ENCODE measurements at places on chromosomes 16 and 17.

DNA sequence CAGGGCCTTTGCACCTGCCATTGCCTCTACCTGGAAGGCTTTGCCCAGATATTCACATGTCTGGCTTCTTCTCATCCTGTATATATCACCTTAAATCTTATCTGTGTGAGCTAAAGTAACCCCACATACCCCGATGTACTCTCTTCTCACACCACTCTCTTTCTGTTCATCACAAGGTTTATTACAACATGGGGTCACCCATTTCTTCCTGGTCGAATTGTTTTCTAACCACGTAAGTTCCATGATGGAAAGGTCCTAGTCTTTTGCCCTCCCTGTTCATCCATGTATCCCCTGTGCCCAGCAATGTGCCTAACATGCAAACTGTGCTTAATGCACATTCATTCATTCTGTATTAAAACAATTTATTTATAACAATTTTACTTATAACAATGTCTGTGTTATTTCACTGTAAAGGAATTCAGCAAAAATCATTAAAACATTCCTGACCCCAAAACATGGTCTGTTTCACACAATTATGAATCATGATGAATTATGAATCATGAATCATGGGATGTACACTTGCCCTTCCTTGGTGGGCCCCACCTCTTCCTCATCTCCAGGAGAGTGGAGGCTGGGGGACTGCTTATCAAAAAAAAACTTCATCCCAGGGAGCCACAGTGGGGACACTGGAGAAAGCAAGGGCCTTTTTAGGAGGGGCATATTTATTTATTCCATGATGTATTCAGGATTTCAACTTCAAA, 336.4 kb downstream of the GRIN2A start:
- no peak for DNase-seq

DNA sequence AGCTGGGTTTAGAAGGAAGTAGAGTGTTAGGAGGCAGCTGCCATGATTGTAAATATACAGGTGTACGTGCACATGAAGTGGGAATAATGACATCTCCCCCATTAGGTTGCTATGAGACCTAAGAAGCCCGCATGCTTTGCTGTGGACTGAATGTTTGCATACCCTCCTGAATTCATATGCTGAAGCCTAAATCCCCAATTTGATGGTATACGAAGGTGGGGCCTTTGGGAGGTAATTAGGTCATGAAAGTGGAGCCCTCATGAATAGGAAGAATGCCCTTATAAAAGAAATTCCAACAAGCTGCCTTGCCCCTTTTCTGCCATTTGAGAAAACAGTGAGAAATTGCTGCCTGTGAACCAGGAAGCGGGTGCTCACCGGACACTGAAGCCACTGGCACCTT, 44.0 kb downstream of the CCDC182 start:
- no peak for DNase-seq

DNA sequence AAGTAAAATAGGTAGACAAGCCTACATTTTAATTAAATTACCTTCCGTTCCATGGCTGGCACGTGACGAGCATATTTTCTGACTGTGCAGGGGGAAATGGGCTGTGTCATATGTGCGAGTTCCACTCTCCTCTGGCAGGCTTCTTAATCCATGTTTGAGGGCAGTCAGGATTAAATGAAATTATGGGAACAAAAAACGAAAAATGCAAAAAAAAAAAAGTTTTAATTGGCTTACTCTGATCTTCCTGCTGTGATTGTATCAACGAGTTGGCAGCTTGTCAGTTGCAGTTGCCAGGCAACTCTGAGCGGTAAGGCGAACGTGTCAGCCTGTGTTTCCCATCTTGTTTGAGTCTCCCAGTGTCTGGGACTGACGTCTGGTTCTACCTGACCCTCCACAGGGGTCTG, 302.9 kb upstream of the XYLT1 start:
- no peak for DNase-seq

DNA sequence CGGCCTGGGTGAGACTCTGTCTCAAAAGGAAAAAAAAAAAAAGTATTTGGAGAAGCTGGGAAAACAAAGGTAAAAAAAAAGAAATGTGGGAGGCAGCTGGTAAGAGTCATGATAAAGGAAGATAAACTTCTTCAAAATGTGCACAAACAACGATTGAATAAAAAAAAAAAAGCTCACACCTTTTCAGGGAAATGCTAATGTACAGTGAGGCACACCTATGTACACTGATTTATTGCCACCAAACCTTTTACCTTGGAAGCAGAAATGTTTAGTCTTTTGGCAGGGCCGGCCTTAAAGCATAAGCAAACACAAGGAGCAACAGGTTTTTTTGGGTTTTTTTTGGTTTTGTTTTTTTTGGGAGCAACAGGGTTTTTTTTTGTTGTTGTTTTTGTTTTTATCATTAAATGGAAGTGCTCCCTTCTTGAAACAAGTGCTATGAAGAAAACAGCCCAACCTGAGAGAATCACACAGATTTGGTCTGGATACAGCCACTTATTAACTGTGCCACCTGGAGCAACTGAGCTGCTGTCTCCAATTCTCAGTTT, 29.8 kb upstream of the KCNJ2 start:
- DNase-seq: no peak

GRCh38 chr17:70343114-70343513, 173.8 kb downstream of the KCNJ2 start:
- no peak for DNase-seq

- no peak for DNase-seq
These were observed 204.9 kb downstream of the C16orf78 start for GRCh38 chr16:49578435-49579024.

- no peak for DNase-seq
These were observed 383.8 kb downstream of the ZFHX3 start for GRCh38 chr16:72664056-72664508.

DNA sequence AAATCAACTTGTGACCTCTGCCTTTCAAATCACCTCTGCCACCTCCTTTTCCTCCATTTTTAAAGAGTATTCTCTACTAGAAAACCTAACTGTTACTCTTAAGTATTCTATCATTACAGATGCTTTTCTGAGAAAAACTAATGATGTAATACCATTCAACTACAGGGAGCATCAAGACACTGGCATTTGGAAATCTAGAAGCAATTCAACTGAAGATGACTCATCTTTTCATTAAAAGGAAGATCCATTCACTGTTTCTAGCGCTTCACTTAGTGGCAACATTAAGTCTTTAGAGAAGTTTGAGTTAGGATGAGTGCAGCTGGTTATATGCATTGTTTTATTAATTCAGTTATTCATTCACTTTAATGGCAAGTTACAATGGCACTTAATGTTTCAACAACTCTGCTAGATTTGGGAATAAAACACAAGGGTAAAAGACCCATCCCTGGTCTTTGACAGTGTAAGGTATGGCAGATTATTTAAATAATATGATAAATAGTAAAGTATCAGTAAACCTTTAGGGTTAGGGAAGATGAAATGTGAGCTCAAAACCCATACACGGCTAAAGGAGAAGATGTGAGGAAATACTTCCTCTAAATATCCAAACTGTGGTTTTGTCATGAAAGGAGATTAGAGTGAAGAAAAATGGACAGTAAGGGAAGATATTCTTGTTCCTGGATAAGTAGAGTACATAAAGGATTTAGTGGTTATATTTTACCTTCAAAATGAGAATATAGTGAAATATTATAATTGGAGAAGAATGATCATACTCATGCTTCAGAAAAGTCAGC, 61.7 kb downstream of the KCNJ2 start:
- DNase-seq: no peak

DNA sequence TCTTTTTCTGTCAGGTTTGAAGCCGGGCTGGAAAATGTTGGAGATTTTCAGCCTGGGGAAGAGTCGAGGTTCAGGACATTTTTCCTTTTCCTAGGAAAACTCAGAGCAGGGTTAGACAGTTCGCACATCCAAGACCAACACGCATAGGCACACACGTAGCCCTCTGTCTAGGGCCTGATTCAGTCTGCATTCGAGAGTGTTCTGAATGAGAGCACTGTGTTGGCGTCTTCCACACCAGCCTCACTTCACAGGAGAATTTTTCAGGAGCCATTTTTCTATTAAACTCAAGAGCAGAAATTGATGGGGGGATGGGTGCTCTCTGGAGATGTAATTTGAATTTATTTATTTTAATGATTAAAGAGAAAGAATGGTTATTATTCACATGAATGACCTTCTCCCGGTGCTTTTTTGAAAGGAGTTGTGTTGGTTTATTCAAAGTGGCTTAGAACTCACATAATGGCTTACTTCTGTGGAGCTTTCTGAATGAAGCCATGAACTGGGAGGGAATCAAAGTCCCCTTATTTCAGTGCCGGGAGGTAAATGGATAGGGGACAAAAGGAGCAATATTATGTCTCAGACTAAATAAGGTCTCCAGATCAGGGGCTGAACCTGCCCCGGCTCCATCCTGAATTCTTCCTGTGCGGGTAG, 194.3 kb downstream of the CCDC182 start:
- DNase-seq: no peak

DNA sequence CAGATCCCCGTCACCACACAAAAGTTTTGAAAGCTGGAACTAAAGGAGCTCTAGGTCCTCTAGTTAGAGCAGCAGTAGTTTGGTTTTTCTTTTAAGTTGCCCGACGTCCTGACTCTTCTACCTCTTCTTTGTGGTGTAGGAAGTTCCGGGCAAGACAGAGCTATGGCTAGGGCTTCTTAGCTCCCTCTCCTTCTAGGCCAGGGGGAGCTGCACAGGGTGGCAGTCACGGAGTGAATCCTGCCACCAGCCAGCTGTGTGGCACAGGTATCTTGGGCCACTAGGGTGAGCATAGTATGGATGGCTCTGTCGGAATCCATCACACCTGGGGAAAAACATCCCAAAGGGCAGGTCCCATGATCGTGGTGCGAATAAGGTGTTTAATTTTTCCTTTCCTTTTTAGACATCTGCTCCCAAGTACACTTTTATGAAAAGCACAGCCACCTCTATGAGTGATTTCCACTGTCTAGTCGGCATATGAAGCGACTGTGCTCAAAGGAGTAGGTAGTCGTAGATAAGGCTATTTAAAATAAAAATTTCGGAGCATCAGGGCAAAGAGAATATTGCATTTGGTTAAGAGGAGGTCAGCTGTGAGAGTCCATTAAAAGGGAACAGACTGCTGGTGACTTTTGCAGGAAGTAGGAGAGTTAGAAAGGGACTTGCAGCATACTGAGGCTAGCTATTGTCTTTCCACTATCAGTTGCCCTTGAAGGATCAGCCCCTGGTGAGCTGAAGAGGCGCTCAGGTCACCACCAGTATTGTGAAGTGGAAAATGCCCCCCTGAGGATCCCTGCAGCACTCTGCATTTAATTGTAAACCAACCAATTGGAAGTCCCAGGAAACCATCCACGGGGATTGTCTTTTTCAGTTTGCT, 2.1 kb downstream of the PRKCA start:
- peak; percentile 15 for DNase-seq

- peak; percentile 50 for DNase-seq
These were observed 70.8 kb downstream of the ABR start for GRCh38 chr17:1108765-1109605.

DNA sequence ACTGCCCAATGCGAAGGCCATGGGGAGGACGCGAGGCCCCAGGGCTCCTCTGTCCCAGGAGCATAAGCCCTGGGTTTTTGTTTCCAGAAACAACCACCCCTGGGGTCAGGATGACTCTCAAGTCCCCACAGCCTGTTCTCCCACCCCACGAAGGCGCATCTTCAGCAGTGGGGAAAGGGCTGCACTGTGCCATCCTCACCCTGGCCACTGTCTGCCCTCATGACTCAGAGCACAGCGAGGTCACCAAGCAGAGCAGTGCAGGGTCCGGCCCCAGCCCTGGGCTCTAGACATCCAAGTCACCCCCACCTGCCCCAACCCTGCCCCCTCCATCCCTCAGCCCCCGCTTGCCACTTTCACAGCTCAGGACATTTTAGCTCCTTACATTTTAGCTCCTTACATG, 22.7 kb upstream of the KSR1 start:
- DNase-seq: no peak

GRCh38 chr16:30137897-30138296, 14.9 kb upstream of the MAPK3 start:
- no peak for DNase-seq

DNA sequence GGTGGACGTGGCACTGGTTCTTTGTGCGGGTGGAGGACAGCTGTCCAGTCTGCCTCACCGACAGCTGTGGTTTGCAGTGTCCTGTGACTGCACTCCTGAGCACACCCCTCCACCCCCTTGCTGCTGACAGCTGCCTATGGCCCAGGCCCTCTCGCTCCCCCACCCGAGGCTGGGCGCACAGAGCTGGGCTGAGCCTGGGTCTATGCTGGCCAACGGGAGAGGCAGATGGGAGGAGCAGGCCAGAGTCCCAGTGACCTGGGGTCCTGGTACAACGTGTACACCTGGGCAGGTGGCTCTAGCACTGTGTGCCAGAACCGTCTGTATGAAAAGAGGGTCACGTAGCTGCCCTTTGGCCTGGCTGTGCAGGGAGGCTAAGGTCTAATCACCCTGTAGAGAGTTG, 30.5 kb downstream of the BAIAP2 start:
- DNase-seq: no peak

DNA sequence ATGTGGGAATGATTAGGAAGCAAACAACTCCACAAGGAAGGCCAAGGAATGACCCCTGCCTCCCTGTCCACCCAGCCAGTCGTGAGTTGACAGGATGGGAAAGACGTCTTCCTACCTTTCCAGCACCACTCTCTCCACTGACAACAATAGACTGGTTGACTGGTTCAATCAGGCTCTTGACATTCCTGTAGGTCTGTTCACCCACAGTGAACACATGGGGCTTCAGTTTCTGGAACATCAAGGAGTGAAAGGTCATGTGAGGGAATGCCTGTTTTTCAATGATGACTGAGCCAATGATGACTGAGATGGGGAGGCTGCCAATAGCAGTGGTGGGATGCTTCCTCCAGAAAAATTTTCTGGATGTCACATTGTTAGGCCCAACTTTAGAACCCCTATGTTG, 9.6 kb downstream of the MYO19 start:
- DNase-seq: no peak

DNA sequence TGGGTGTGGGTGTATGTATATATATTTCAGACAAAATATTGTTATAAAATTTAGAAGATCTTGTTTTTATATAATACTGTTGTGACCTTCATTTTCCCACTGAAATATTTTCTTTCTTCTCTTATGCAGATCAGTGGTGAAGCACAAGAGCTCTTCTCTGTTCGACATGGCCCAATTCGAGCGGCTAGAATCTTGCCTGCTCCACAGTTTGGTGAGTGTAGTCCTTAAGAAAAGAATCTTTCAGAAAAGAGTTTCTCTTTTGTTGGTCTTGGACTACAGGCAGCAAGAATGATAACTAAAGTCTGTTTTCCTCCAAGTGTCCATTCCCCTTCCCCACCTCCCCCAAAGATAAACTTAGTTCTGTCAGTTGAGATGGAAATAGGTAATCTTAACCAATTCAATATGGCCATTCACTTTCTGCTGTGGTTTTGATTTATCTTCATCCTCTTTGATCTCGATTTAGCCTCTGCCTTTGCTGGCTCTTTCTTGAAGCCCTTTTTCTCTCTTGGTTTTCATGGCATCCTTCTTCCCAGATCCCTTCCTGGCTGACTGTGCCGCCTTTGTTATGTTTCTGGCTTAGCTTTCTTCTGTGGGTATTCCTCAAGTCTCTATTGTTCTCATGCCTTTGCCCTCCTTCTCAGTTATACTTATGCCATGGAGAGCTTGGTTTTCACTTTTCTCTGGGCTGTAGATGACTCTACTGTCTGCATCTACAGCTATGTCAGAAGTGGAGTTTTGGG, 69.6 kb downstream of the BCAS3 start:
- DNase-seq: no peak

Measured in activated CD4-positive, alpha-beta T cell treated with anti-CD3 and anti-CD28 coated beads for 4 hours (primary cell).